ENCODE measurements at places on chromosomes 5 and 9. TPM values are rescaled to one million over a fixed set of nuclear protein-coding genes. Genes with fewer than 3 reads are reported as not detected.

DNA sequence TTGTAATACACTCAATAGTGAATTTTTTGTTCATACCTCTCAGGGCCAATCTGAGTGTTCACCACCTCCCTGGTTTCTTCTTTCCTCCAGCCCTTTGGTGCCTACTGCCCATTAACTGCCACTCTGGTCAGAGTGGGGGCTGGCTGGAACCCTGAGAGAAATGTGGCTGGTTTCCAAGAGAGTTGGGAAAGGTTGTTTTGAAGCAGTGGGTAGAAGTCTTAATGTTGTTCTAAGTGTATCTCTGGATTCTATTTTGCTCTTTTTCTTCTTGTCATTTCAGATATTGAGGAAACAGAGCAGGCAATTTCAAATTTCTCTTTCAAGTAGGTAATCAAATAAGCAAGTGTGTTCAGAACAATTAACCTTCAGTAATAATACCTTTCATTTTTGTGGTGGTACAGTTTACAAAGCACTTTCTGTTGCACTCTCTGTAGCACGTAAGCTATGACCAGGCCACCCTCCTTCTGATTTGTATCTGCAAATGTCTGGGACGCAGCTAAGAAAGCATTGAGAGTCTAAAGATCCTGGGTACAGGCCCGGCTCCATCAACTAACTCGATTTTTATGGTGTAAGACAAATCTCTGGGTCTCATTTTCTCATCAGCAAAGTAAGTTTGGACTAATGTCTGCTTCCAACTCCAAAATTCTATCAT lies 8.4 kb downstream of the SLC1A3 start:
- DNase-seq = no peak

DNA sequence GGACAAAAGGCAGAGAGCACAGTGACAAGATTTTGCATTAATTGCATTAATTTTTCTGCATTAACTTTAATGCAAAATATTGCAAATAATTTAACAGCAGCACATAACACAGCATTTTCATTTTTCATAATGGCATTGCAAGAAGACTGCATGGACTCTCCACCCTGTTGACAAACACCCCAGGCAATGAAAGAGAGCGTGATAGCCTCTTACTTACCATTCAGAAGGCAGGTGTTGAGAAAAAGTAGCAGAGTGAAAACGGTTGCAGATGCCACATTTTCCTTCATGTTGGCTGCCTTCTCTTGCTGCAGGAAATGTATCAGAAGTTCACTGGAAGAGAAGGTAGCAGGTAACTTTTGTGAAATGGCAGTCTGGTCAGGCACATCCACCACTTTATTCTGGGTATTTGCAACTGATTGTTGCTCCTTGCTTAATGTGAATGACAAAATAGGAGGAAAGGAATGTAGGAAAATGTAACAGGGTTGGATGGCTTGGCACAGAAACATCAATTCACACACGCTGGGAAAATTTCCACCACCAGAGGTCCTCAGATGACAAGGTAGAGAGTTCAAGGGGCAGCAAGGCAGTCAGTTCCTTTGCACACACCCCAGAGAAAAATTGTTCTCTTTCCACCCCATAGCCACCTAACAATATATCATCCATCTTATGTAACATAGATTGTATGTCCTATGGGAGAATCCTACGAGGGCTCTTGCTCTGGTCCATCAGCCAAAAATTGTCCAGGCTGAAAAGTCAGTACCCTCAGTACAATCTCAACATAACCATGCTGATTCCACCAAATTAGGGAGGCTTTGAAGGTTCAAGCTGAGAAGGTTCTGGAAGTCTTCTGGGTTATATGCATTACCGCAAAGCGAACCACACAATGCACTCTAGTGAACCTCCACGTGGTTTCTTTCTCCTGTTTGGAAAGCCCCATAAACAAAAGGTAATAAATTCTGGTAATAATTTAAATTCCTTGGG lies 41.9 kb upstream of the AGXT2 start:
- DNase-seq = peak; percentile 57

DNA sequence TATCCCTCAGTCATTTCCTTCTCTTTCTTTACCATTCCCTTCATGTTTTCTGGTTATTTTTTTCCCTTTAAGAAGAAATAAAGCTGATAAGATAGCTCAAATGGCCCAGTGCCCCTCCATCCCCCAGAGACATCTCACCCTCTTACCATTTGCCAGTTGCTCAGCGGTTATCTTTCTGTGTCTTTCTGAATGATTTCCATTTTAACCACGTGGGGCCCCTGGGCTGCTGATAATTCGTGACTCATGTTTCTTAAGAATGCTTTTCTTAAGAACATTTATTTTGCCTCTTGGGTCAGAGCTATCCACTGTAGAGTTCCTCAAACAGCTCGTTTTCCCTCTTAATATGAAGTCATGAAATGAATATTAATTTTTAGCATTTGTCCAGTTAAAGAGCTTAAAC lies 147.8 kb downstream of the MAST4 start:
- DNase-seq = no peak

- DNase-seq = no peak
Measured at GRCh38 chr9:4371108-4371507, 71.2 kb upstream of the GLIS3 start.

DNA sequence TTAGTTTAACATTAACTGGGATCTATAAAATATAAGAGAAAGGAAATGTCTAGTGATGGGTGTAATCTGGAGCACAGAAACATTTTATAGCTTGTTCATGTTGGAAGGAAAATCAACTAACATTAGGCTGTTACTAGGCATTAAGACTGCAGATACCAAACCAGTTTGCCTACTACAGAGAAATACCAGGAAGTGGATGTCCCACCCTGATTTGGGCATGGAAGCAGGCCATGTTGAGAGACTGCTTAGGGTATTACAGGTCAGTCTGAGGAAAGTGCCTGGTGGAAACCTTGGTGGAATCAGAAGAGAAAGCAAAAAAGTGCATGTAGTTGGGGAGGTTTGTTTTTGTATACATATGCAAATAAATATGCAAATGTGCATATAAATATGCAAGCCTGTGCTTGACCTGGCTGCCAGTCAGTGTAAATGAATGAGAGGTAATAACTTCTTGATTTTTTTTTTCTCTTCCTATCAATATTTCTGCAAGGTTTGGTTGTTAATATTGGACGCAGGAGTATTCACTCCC lies 9.6 kb upstream of the CCDC112 start:
- no peak for DNase-seq

DNA sequence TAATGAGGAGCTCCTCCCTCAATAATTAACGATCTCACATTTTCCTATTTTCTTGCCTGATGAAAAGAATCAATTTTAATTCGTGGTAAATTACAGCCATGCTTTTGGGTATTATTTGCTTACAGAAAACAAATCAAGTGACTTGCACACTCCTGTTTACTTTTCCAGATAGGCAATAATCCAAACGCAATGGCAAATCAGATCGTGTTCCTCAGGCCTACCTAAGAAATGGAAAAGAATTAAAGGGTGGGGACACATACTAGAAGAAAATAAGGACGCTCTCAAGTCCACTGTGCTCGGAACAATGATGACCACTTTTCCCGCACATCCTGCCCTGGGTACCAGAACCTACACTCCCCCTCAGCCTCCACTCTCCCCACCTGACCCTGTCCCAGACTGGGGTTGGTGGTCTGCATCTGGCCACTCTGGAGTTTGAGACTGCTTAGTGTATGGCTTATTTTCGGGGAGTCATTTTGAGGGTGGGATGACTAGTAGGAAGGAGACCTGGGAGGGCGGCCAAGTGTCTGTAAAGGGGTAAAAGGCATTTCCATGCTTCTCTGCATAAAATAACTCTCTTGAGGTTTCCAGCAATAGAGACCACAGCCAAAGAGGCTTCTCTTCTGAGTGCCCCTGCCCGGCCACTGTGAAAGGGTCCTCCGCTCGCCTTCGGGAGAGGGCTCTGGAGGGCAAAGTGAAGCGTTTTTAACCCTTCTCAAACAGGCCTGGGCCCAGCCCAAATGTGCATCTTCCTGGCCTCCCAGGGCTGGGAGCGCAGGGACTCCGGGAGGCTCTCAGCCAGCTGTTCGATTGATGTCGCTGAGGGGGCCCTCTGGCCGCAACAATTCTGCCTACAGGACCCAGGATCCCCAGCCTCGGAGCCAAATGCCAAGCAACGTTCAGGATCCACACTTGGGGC lies 4.5 kb upstream of the OTP start:
- DNase-seq = no peak

GLDC gene
- polyA plus RNA-seq = 79.7 TPM

CARTPT gene
- not detected for polyA plus RNA-seq

C9 gene
- polyA plus RNA-seq = 1.5 TPM

IRGM gene
- polyA plus RNA-seq = not detected

Measured in kidney (tissue), 22 donors.